Transverse colon (tissue), 4 donors: ENCODE measurements at places on chromosomes 4 and X. TPM values are rescaled to one million over a fixed set of nuclear protein-coding genes. Genes with fewer than 3 reads are reported as not detected.

The BRS3 gene
- not detected for total RNA-seq

The SYNPO2 gene
- 116 TPM for total RNA-seq

The CT45A1 gene
- not detected for total RNA-seq

The MID2 gene
- total RNA-seq: 4.6 TPM

The SHISA3 gene
- 1.6 TPM for total RNA-seq

The KCNE5 gene
- total RNA-seq: not detected

The AMBN gene
- not detected for total RNA-seq

The FGF5 gene
- 4.1 TPM for total RNA-seq

The MAGEA8 gene
- total RNA-seq: not detected

The KIAA1210 gene
- total RNA-seq: not detected

The ADH1B gene
- 148 TPM for total RNA-seq

The PIN4 gene
- total RNA-seq: 8.1 TPM

The SPP1 gene
- total RNA-seq: 23.5 TPM

The PROM1 gene
- 236 TPM for total RNA-seq

The MAP3K15 gene
- total RNA-seq: not detected

The FAM114A1 gene
- 52.4 TPM for total RNA-seq

The FAM47A gene
- total RNA-seq: not detected

The ANOS1 gene
- 0.16 TPM for total RNA-seq

The ATP7A gene
- total RNA-seq: 6.0 TPM

The SRPX gene
- 38.0 TPM for total RNA-seq

The NALF2 gene
- not detected for total RNA-seq

The COL4A6 gene
- 0.32 TPM for total RNA-seq

The HSFX2 gene
- total RNA-seq: not detected

The GRPR gene
- not detected for total RNA-seq

The FAM149A gene
- total RNA-seq: 20.1 TPM

The CEP135 gene
- total RNA-seq: 8.1 TPM

The CDKN2AIP gene
- total RNA-seq: 13.9 TPM

The LRP2BP gene
- total RNA-seq: 0.55 TPM

The MAGEB10 gene
- not detected for total RNA-seq

The AWAT2 gene
- not detected for total RNA-seq

The SPIN2A gene
- total RNA-seq: 0.64 TPM

The ING2 gene
- 15.4 TPM for total RNA-seq

The CENPVL1 gene
- not detected for total RNA-seq
